Activated CD4-positive, alpha-beta T cell treated with anti-CD3 and anti-CD28 coated beads, Interleukin-2, Interleukin-6, amounts not matched to agents 100 ng/mL and 50 ng/mL, durations not matched to agents 16 hours and 8 hours (primary cell): ENCODE measurements at places on chromosomes 5 and 9.
A peak's percentile ranks its signal among the peaks of the same experiment; 100 is the strongest.

GRCh38 chr5:58498340-58498942, 7.2 kb downstream of the GAPT start:
- no peak for DNase-seq

- no peak for DNase-seq
These were observed 73.8 kb downstream of the MAPKAP1 start for GRCh38 chr9:125633116-125633745.

DNA sequence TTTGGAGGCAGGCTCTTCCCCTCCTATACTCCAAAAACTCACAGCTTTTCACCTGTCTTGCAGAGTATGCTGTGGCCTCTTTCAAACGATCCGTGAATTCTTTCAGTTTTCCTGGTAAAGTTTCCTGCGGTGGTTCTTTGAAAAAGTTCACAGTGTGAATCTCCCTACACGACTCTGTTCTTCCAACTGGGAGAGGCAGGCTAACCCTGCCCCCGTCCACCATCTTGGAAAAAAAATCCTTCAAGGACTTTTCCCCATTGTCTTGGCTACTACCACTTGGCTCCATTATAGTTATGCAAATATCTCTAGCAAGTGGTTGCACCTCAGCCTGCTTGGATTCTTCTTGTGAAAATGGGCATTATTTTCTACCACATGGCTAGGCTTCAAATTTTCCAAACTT, 382.6 kb downstream of the AGTPBP1 start:
- DNase-seq, result no peak

DNA sequence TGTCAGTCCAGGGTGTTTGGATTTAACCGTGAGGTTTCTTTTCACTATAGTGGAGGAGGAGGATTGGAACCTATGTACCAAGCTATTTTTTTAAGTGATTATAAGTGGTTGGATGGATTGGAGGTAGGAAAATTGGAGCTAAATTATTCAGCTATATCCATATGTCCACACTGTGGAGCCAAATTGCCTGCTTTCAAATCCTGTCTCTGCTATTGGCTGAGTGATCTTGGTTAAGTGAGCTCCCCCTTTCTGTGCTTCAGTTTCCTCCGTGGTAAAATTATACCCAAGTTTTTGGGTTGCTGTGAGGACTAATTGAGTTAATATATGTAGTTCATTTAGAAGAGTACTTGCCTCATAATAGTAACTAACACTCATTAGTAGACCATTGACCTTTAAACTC, 2.5 kb downstream of the CENPP start:
- DNase-seq, result peak; percentile 15

DNA sequence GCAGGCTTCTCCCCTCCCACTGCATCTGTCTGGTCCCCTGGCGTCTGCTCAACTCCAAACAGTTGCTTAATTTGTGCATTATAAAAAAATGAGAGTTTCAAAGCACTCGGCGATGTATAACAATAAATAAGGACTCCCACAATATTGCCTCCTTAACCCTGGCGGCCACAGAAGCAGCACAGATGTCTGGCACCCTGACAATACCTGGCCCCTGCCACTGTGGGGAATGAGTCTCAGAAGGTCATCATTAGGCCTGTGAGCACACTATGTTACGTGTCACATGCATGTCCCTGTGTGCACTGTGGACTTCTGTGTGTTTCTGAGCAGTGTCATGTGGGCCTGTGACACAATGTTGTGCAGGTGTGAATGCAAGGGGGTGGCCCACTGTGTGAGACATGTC, 236.5 kb downstream of the PBX3 start:
- no peak for DNase-seq

GRCh38 chr9:129377931-129378661, 200.0 kb upstream of the IER5L start:
- DNase-seq, result no peak

DNA sequence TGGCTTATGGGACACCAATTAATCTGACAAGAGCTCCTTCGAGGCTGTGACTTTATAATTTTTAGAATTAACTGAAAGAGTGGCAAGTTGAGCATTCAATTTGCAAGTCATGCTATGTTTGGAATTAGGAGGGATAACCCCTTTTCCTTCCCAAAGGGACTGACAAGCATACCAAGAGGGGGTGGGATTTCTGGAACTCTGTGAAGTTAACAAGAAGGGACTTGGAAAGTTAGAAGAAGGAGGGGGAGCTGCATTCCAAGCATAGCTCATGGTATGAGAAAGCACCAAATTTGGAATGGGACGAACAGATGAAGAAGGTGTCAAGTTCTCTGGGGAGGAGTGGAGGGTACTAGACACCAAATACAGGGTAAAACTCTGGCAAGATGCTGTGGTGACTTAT, 8.9 kb upstream of the PALM2AKAP2 start:
- no peak for DNase-seq

DNA sequence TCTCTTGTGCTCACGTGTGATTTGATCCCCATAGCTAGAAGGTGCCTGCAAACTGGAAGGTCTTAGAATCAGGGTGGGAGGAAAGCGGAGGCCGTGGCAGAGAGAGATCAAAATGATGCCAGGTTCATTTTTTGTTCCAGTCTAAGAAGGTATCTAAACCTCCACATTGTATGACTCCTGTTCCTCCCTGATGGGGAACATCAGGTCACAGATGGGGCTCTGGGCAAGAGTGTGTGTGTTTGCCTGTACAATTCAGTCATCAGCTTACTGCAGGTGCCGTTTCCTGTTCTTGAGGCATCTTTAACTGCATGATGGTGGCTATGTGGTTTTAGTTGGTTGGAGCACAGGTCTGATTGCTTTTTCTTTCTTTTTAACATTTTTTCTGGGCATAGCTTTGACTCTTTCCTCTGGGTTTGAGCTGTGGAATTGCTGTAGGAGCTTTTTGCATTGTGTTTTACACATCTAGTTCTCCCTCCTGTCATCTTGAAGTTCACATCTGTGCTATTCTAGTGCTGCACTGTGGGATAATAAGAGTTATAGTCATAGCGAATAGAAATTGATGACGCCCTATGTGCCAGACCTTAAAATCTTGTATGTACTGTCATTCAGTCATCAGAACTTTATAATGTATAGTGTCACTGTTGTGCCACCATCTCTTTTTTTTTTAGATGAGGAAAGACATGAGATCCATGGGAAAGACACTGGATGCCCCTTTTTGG, 30.8 kb downstream of the ARHGAP26 start:
- peak; percentile 79 for DNase-seq

- no peak for DNase-seq
These were observed 502.8 kb upstream of the PAPPA start for GRCh38 chr9:115650768-115651167.

DNA sequence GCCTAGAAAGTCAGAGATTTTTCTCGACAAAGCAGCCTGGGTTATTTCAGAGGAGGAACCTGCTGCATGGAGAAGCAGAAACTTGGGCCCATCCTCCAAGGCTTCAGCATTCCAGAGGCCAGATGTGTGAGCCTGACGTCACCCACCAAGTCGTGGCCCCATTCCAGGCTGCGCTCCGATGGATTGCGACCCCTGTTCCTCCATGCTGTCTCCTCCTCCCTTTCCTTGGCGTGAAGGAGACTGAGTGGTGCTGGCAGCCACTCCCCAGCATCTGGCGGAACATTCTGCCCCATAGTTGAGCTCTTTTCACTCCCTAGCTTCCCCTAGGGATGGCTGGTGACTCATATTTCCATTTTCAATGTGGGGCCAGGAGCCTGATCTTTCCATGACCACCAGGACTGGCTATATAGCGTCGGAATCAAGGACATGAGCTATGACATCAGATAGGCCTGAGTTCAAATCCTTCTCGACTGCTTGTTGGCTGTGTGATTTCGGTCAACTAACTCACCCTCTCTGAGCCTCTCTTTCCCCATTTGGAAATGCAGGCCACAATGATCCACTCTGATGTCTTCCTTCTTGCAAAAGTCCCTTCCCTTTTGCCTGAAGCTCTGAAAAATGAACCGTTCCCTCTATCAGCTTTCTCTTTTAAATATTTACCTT, 24.5 kb upstream of the DUSP1 start:
- no peak for DNase-seq

DNA sequence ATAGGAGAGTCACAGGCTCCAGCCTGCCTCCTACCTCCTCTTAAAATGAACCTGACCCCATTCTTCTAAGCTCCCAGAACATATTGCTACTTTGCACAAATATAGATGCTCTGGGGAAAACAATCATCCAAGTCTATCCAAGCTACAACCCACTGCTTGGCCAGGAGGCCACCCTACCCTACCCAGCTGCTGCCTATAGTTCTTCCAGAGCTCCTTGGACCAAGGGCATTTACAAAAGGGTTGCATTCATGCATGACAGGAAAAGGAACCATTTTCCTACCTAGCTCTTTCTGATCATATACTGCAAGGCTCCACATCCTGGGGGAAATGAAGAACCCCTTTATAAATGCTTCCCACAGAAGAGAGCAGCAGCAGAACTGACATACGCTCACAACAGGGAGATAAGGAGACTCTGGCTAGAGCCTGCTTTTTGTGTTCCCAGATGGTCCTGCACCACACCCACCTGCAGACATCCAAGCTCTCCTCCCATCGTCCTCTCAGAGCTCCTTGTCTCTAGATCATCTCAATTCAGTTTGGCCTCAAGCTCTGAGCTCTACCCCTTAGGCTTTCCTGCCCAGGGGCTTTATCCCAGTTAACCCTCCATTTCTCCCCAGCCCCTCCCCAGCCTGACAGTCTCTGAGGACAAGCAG, 185.5 kb downstream of the SPOCK1 start:
- DNase-seq, result no peak

GRCh38 chr5:157471709-157472108, 11.7 kb downstream of the NIPAL4 start:
- DNase-seq, result peak; percentile 56

GRCh38 chr5:52988335-52989024, 672 bp upstream of the ITGA2 start:
- DNase-seq, result no peak

DNA sequence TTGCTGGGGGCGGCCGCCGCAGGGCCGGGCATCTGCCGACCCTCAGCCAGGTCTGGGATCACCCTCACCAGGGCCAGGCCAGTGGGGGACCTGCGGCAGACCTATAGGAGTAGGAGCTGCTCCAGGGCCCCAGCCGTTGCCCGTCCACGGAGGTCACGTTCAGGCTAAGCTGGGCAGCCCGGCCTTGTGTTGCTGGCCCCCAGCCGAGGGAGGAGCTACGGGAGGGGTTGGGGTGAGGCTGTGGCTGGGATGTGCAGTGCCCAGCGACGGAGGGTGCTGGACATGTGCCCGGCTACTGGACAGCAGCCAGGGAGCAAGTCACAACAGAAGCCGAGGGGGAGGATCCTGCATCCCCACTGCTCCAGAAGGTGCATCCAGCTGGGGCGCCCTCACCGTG, 39.6 kb upstream of the SLC6A19 start:
- no peak for DNase-seq

DNA sequence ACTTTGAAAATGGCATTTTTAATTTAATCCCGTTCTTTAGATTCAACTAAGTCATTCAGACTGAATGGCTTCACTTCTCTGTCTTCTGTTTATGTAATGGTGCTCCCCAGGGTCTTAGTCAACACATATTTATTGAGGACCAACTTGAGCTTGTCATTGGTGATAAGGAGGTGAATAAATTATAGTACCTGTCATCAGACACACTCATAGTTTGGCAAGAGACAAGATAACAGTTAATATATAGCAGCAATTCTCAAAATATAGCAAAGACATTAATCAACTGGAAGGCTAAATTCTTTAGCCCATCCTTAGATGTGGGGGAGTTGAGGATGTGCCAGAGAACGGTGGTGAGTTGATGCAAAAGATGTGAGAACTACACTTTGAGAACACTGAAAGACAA, 78.4 kb downstream of the MACIR start:
- no peak for DNase-seq

GRCh38 chr5:177963966-177964365, 32.1 kb downstream of the PROP1 start:
- DNase-seq, result no peak

DNA sequence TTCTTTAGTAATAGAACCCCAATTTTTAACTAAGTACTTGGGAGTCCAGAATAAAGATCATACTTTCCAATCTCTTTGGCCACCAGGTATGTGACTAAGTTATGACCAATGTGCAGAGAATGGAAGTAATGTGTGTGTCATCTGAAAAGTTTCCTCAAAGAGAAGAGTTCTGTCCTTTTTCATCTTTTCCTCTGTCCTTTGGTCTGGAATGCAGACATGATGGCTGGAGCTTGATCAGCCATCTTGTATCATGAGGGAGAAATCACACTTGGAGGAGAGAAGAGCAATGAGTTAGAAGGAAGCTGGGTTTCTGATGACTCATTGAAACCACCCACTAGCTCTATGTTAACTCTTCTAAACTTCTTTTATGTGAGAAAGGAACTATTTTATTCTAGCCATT, 5.5 kb upstream of the CPEB4 start:
- peak; percentile 5 for DNase-seq

GRCh38 chr5:107661038-107661649, 9.6 kb downstream of the EFNA5 start:
- no peak for DNase-seq

GRCh38 chr9:133088146-133088750, 26.5 kb downstream of the CEL start:
- no peak for DNase-seq

- no peak for DNase-seq
These were observed 93.7 kb upstream of the ERBIN start for GRCh38 chr5:65832603-65833228.

DNA sequence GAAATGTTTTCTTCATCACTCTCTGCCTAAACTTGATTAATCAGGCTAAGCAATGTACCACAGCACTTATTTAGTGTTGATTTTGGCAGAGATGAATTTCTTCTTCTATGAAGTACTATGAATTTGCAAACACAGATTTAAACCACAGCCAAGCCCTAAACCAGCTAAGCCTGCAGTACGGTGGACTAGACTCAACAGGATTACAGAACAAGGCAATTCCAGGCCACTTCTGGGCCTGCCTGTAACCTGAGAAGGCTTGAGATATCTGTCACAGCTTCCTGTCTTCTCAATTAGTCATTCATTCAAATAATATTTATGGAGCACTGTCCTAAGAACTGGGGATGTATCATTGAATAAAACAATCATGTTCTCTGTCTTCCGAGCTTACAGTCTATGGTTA, 32.4 kb upstream of the CAST start:
- DNase-seq, result no peak

DNA sequence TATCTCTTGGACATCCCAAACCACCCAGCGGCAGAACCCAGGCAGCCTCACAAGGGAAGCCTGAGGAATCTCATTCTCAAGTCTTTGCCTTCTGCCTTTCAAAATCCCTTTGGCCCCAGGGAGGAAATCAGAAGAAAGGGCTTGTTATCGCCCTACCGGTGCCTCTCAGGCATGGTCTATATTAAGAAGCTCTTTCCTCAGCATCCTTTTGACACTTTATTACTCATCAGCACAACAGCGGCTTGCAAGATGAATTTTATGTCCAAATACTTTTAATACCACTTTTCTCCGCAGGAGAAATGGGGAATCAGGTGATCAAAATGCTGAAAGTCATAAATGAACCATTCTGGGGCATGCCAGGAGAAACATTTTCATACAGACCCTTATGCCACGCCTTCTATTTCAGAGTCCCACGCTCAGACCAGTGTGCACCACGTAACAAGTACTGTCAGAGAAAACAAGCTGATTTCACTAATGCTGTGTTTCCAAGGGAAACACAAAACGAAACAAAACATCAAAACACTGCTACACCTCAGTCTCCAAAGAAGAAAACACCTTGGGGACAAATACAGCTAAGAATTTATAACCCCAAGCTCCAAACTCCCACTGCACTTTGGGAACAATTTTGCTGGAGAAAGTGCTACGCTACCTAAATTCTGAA, 30.0 kb downstream of the RAPGEF1 start:
- DNase-seq, result peak; percentile 74

- DNase-seq, result no peak
These were observed 29.8 kb upstream of the PJA2 start for GRCh38 chr5:109439590-109439989.
